ENCODE measurements at places on chromosomes 16 and 17. TPM values are rescaled to one million over a fixed set of nuclear protein-coding genes. Genes with fewer than 3 reads are reported as not detected.

The ZSCAN10 gene
- not detected for total RNA-seq

The SSTR5 gene
- total RNA-seq, result not detected

The FBXL16 gene
- total RNA-seq, result not detected

The AARSD1 gene
- 31.8 TPM for total RNA-seq

The ETV4 gene
- 1.6 TPM for total RNA-seq

The DNASE1L2 gene
- 0.52 TPM for total RNA-seq

The PRAC1 gene
- total RNA-seq, result not detected

The C1QTNF8 gene
- total RNA-seq, result not detected

The KRT17 gene
- 2.1 TPM for total RNA-seq

The CEP295NL gene
- total RNA-seq, result 1.6 TPM

The TP53TG3D gene
- total RNA-seq, result 1.0 TPM

The C16orf95 gene
- 2.6 TPM for total RNA-seq

The TLCD1 gene
- 1.6 TPM for total RNA-seq

The TMEM235 gene
- total RNA-seq, result not detected

The ATP2C2 gene
- total RNA-seq, result not detected

The C17orf67 gene
- 1.0 TPM for total RNA-seq

The CCL18 gene
- not detected for total RNA-seq

The HOXB7 gene
- 1.0 TPM for total RNA-seq

The TMEM114 gene
- total RNA-seq, result not detected

The CLDN6 gene
- total RNA-seq, result not detected

The KREMEN2 gene
- total RNA-seq, result 1.6 TPM

The DPEP2 gene
- total RNA-seq, result 1.0 TPM

The CES5A gene
- total RNA-seq, result not detected

The NPTX1 gene
- total RNA-seq, result 1.0 TPM

The NRN1L gene
- 1.0 TPM for total RNA-seq

The KRT27 gene
- total RNA-seq, result not detected

The TOX3 gene
- 0.52 TPM for total RNA-seq

The IGF2BP1 gene
- 4.7 TPM for total RNA-seq

The NPIPA2 gene
- 1.6 TPM for total RNA-seq

The LRRC37A3 gene
- 26.1 TPM for total RNA-seq

The PLLP gene
- under 0.01 TPM for total RNA-seq

The RTN4RL1 gene
- 1.0 TPM for total RNA-seq

The HGS gene
- 27.7 TPM for total RNA-seq

The SLC22A31 gene
- total RNA-seq, result not detected

The IRX6 gene
- total RNA-seq, result not detected

The VTN gene
- 0.52 TPM for total RNA-seq

All from skeletal muscle tissue (tissue), 5 donors.